ENCODE measurements at places on chromosomes 11 and 22. TPM values are rescaled to one million over a fixed set of nuclear protein-coding genes. Genes with fewer than 3 reads are reported as not detected.
A peak's percentile ranks its signal among the peaks of the same experiment; 100 is the strongest.

- no peak overlapping the region for H3K4me3 ChIP-seq
- H3K27ac ChIP-seq: no peak overlapping the region
- H3K27me3 ChIP-seq: no peaks in the 10 kb centered on the region
- H3K4me1 ChIP-seq: peaks cover 39% of the 10 kb centered on the region
Measured at GRCh38 chr22:42617155-42617983, 2.7 kb upstream of the POLDIP3 start.

- H3K4me1 ChIP-seq: no peaks in the 10 kb centered on the region
- H3K27me3 ChIP-seq: peaks cover 6% of the 10 kb centered on the region
- no peaks in the 10 kb centered on the region for H3K36me3 ChIP-seq
- DNase-seq: no peak
- no peak overlapping the region for H3K4me3 ChIP-seq
Measured at GRCh38 chr22:47781427-47782111, 1019.1 kb downstream of the TBC1D22A start.

- no peaks in the 10 kb centered on the region for H3K36me3 ChIP-seq
- H3K27ac ChIP-seq: no peak overlapping the region
- H3K4me1 ChIP-seq: no peaks in the 10 kb centered on the region
Measured at GRCh38 chr11:44397586-44398178, 87.7 kb upstream of the ALX4 start.

DNA sequence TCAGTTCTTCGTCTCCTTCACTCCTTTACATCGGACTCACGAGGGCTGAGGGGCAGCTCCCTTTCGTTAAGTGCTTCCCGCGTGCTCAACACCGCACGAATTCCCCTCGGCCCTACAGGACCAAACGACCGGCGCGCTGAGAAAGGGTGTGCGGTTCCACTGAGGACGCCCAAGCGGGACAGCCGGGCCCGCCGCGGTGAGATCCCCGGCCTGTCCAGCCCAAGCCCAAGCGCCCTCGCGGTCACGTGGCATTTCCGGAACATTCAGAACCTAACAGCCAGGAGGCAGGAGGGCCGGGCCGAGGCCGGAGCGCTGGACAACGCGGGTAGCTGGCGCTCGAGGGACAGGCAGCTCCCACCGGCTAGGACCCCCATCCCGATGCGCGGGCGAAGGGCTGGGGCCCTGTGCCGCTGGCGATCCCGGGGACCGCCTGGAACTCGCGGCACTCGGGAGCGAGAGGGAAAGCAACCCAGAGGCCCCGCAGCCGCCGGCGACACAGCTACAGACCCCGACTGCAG lies 737 bp upstream of the STIP1 start:
- H3K27me3 ChIP-seq: no peaks in the 10 kb centered on the region
- H3K36me3 ChIP-seq: peaks cover 10% of the 10 kb centered on the region
- peak overlapping the region; percentile 80 for H3K4me3 ChIP-seq
- H3K27ac ChIP-seq: peak overlapping the region; percentile 47
- peaks cover 39% of the 10 kb centered on the region for H3K4me1 ChIP-seq
- no peak for DNase-seq

DNA sequence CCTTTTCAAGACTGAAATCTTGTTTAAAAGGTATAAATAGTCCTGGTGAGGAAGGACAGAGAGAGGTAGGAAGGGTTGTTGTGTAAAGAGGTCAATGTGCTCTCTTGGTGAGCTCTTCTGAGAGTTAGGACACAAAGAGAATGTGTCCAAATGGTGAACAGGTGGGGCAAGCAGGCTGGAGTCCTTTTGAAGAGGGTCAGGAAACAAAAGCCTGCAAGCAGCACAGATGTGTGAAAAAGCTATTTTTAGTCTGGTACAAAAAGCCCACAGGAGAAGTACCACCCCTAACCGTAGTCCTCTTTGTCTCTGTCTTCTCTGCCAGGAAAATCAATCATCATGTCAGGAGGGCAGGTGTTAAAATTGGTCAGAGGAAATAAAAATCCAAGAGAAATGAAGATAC lies 54.4 kb upstream of the SYN3 start:
- no peak for DNase-seq
- H3K4me3 ChIP-seq: no peak overlapping the region
- H3K36me3 ChIP-seq: no peaks in the 10 kb centered on the region
- no peak overlapping the region for H3K27ac ChIP-seq
- no peaks in the 10 kb centered on the region for H3K4me1 ChIP-seq

DNA sequence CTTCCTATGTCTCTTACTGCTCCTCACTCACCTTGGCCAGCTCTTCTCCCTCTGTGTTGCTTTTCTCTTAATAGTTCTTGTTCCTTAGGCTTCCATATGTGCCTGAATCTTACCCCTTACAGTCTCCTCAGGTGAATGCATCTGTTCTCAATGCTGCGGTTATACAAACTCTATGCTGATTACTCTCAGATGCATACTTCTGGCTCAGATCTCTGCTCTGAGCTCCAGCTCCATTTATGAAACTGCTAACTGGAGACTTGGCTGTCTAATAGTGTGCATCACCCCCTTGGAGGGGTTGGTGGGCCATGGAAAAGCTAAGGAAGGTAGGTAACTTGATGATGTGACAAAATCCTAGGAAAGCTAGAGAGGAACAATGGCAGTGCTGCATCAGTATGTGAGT lies 422.5 kb downstream of the TMEM135 start:
- no peaks in the 10 kb centered on the region for H3K27me3 ChIP-seq
- no peaks in the 10 kb centered on the region for H3K4me1 ChIP-seq
- no peaks in the 10 kb centered on the region for H3K36me3 ChIP-seq
- no peak overlapping the region for H3K27ac ChIP-seq

- H3K27me3 ChIP-seq: no peaks in the 10 kb centered on the region
- peaks cover 13% of the 10 kb centered on the region for H3K4me1 ChIP-seq
- no peak for DNase-seq
- H3K36me3 ChIP-seq: no peaks in the 10 kb centered on the region
Measured at GRCh38 chr11:47375546-47376085, 2.7 kb downstream of the SPI1 start.

GRCh38 chr11:83723999-83724398 lies 437.8 kb upstream of the CCDC90B start:
- no peaks in the 10 kb centered on the region for H3K27me3 ChIP-seq
- no peak overlapping the region for H3K4me3 ChIP-seq
- no peak for DNase-seq
- no peaks in the 10 kb centered on the region for H3K4me1 ChIP-seq
- no peak overlapping the region for H3K27ac ChIP-seq
- no peaks in the 10 kb centered on the region for H3K36me3 ChIP-seq

DNA sequence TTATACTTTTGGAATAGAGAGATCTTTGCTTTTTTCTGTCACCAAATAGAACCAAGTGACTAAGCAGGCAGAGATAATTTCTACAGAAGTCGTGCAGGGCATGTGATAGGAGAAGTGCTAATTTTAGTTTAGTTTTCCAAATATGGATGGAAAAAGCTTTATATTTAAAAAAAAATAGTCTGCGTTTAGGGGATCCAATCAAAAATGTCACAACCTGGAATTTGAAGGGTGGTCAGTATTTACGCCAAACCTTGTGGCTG lies 165.7 kb downstream of the LDLRAD3 start:
- DNase-seq: no peak
- no peaks in the 10 kb centered on the region for H3K27me3 ChIP-seq
- H3K27ac ChIP-seq: no peak overlapping the region
- H3K4me3 ChIP-seq: no peak overlapping the region
- no peaks in the 10 kb centered on the region for H3K4me1 ChIP-seq
- no peaks in the 10 kb centered on the region for H3K36me3 ChIP-seq

GRCh38 chr11:128271401-128271800 lies 316.0 kb downstream of the ETS1 start:
- no peak overlapping the region for H3K4me3 ChIP-seq
- H3K4me1 ChIP-seq: peaks cover 8% of the 10 kb centered on the region
- peak overlapping the region; percentile 51 for H3K27ac ChIP-seq
- no peaks in the 10 kb centered on the region for H3K36me3 ChIP-seq

DNA sequence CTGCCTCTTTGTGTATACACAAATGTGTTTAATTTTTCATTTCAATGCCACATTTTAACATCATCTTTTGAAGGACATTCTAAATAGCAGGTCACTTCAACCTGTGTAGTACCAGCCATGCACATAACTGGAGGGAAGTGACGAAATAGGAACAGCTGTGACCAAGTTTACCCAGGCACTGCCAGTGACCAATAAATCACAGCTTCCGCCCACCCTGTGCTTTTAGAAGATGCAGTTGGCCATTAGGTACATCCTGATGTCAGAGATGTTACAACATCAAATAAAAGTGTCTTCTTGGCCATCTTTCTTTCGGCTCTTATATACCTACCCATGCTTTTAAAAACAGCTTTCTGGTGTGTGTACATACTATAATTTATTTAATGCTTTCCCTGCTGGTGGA lies 7.8 kb downstream of the LDLRAD3 start:
- no peaks in the 10 kb centered on the region for H3K4me1 ChIP-seq
- no peak overlapping the region for H3K27ac ChIP-seq
- no peaks in the 10 kb centered on the region for H3K27me3 ChIP-seq
- H3K36me3 ChIP-seq: no peaks in the 10 kb centered on the region
- no peak overlapping the region for H3K4me3 ChIP-seq
- no peak for DNase-seq

DNA sequence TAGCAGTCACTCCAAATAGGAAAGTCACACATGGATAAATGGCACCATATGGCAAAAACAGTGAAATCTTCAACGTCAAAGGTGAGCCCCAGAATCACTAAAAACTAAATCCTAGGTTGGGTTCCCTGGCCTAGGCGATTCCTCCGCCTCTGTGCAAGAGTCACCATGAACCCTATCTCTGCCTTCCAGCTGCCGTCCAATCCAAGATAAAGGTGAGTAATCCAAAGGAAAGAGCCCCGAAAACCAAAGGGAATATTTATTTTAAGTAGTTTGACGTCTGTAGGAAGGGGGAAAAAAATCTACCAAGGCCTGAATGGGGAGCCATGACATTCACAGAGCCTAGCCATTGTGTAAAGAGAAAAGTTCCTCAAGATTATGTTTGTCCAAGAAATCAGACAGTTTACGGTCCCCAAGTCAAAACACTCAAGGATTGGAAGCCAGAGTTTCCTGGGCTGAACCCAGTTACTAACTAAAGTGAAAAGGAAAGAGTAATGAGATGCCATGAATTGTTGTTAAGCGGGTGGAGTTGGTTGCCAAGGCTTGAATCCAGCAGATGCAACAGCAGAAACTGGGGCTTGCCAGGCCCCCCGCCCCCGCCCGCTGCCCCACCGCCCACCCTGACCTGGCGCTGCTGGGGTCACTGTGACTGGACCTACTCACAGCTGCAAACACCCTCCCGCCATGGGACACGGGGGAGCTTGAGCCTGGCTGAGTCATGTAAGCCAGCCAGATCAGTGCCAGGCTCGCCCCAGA lies 39.7 kb upstream of the ETS1 start:
- H3K4me3 ChIP-seq: no peak overlapping the region
- no peak for DNase-seq
- peaks cover 89% of the 10 kb centered on the region for H3K4me1 ChIP-seq
- no peaks in the 10 kb centered on the region for H3K27me3 ChIP-seq
- H3K36me3 ChIP-seq: no peaks in the 10 kb centered on the region

GRCh38 chr22:30318799-30319419 lies 7.8 kb downstream of the TBC1D10A start:
- no peak for DNase-seq
- peaks cover 100% of the 10 kb centered on the region for H3K4me1 ChIP-seq
- peak overlapping the region; percentile 36 for H3K27ac ChIP-seq
- H3K27me3 ChIP-seq: no peaks in the 10 kb centered on the region

DNA sequence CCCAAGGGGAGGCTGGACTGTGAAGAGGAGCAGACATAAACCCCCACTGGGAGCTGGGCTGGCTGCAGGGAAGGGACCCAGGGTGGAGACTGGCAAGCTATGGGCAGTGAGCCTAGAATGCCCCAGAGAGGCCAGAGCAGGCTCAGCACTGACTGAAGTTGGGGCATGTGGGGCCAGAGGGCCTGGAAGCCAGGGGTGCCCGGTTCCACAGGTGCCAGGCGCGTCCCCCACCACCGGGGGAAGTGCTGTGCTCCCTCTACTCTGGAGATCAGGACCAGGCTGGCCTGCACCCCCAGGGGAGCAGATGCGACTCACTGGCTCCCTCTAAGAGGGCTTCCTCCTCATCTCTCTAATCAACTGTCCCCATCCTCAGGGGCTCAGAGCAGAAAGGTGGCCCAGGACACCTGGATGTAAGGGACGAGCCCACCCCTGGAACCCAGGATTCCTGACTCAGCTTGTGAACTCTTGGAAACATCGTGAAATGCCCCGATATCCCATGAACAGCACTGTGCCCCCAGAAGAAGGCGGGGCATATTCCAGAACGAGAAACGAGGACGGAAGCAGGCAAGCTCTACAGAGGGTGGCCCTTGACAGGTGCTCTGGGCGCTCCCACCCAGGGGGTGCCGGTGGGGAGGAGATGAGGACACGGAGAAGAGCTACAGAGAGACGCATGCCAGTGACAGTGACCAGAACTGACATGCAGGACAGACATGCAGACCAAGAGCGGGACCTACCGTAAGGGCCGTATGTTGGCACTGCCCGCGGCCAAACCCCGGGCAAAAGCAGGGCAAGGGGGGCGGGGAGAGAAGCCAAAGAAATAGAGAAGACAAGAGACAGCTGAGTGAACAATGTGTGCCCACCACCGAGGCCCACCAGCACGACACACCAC lies 20.4 kb downstream of the MAFF start:
- H3K4me3 ChIP-seq: no peak overlapping the region
- H3K36me3 ChIP-seq: peaks cover 34% of the 10 kb centered on the region
- no peaks in the 10 kb centered on the region for H3K27me3 ChIP-seq
- DNase-seq: no peak
- no peak overlapping the region for H3K27ac ChIP-seq

- no peak overlapping the region for H3K27ac ChIP-seq
- no peaks in the 10 kb centered on the region for H3K27me3 ChIP-seq
- H3K4me1 ChIP-seq: peaks cover 47% of the 10 kb centered on the region
- no peak overlapping the region for H3K4me3 ChIP-seq
- no peak for DNase-seq
Measured at GRCh38 chr22:45238076-45238956, 2.4 kb downstream of the KIAA0930 start.

GRCh38 chr11:45208135-45208534 lies 61.7 kb downstream of the PRDM11 start:
- H3K36me3 ChIP-seq: peaks cover 2% of the 10 kb centered on the region
- H3K4me3 ChIP-seq: no peak overlapping the region
- no peaks in the 10 kb centered on the region for H3K27me3 ChIP-seq
- no peak overlapping the region for H3K27ac ChIP-seq

Gene SCN2B
- total RNA-seq: not detected

Gene PDGFD
- not detected for total RNA-seq

Gene ST14
- 0.31 TPM for total RNA-seq

Gene OR1S2
- not detected for total RNA-seq

Gene FREY1
- total RNA-seq: 5.7 TPM

Gene KCNK7
- total RNA-seq: 5.0 TPM
